ENCODE measurements at places on chromosomes 6 and 20.

- no peak for DNase-seq
Measured at GRCh38 chr6:139334806-139335446, 39.5 kb downstream of the CITED2 start.

GRCh38 chr6:153634416-153634815 is 404.6 kb upstream of the OPRM1 start:
- no peak for DNase-seq

- DNase-seq: no peak
Measured at GRCh38 chr6:87900160-87900698, 147.4 kb upstream of the SPACA1 start.

- DNase-seq: no peak
Measured at GRCh38 chr6:44269178-44269920, 901 bp upstream of the TMEM151B start.

DNA sequence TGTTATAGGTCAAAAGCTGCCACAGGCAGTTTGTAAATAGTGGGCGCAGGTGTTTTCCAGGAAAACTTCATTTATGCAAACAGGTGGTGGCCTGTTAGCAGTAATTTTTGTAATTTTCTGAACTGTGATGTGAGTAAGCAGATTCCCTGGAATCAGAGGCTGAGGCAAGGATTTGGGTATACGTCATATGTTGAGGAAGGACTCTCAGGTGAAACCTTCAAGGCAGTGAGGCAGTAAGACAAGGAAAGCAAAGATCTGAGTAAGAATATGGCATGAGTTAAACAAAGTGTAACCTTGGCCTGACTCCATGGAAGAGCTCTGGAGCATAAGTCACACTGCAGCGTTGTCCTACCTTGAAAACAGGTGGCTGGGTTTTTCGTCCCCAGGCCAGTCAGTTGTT is 291.1 kb upstream of the BTBD3 start:
- no peak for DNase-seq
